Activated CD4-positive, CD25-positive, alpha-beta regulatory T cell treated with anti-CD3 and anti-CD28 coated beads, Interleukin-2, amount 50 U/mL, for 72 hours (primary cell): ENCODE measurements at places on chromosomes 6 and 20.

GRCh38 chr6:158024566-158025297 lies 43.1 kb downstream of the SYNJ2 start:
- no peak for DNase-seq

DNA sequence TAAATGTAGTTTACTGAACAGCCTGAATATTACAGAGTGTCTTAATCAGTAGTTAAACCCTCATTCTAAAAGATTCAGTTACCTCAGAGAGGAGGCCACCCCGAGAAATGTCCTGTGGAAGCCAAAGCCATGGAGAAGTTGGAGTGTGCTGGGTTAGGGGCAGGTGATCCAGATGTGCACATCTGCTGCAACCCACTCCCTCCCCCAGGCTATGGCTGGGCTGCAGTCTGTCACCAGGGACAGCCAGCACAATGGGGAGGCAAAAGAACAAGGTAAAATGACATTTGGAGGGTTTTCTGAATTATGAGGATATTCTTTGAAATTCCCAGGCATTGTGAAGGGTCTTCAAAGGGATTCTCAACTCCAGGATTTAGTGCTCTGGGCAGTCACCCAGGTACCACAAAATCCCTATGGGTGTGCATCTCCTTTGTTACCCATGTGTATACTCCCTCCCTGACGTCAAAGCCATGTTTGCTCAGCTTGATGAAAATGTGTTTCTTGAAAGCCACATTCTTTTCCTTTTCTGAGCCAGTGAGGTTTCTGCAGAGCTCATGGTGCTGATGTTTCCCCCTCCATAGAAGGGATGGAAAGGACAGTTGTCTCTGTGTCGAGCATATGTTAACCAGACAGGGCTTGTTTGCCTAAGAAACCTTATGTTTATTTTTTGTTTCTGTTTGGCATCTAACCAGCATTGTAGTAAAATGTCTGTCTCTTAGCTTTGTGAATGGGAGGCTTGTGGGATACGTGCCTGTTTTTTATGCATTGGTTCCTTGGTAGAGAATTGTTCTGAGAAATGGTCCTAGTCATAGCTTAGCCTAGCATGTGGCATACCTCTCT lies 212.3 kb upstream of the TBX18 start:
- no peak for DNase-seq

GRCh38 chr6:72746276-72746675 lies 124.4 kb downstream of the KCNQ5 start:
- DNase-seq, result no peak

- DNase-seq, result no peak
Measured at GRCh38 chr6:135014353-135014832, 40.2 kb downstream of the HBS1L start.

GRCh38 chr20:35504751-35505150 lies 24.7 kb downstream of the C20orf173 start:
- no peak for DNase-seq

GRCh38 chr20:8305449-8305978 lies 173.4 kb downstream of the PLCB1 start:
- DNase-seq, result peak; percentile 44

DNA sequence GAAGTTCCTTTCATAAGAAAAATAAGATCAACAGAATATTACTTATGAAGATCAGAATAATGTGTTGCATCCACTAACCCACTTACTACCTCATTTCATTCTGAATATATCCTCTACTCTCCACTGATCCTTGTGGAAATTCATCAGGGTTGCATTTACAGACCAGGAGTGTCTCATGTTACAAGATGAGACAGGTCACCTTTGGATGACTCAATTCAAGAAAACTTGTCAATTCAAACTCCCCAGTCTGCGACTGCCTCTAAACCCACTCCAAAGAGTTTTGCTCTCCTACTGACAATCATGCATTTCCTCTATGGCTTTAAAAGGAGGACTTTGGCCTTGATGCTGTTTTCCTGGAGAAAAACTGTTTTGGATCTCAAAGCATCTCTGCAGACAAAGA lies 68.4 kb downstream of the ID4 start:
- DNase-seq, result no peak

DNA sequence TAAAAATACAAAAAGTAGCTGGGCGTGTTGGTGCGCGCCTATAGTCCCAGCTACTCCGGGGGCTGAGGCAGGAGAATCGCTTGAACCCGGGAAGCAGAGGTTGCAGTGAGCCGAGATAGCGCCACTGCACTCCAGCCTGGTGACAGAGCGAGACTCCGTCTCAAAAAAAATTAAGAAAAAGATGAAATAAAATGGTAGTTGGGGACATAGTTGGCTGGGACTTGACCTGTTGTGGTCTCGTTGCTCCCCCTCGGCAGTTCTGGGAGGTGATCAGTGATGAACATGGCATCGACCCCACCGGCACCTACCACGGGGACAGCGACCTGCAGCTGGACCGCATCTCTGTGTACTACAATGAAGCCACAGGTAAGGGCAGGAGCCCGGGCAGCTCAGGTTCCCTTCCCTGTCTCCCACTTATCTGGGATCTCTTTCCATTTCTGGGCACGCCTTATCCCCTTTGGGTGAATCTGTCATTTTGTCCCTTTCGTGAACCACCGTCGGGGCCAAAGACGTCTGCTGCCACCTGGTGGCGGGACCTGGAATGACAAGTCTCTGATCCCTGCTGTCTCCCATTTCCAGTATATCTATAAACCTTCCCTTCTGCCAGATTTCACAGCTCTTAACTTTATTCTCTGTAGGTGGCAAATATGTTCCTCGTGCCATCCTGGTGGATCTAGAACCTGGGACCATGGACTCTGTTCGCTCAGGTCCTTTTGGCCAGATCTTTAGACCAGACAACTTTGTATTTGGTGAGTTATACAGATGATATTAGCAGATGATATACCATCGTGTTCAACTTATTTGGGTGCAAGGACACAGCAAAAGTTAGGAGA lies 2.3 kb downstream of the TUBB start:
- DNase-seq, result peak; percentile 89

DNA sequence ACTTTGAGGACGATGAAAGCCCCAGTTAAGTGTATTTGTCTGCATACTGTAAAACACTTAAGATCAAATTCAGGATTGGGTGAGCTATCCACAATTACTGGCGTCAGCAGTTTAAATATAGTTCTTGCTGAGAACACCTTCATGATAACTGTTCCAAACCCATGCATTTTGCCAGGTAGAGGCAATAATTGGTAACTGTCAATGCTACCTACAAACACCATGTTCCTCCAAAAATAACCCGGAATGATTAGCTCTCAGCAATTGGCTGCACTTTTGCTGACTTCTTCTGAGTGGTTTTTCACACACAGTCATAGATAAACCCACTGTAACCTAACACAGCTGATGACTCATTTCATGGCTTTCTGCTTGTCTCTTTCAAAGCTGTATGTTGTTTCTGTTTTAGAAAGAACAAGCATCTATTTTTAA lies 1358.6 kb upstream of the GJE1 start:
- no peak for DNase-seq

DNA sequence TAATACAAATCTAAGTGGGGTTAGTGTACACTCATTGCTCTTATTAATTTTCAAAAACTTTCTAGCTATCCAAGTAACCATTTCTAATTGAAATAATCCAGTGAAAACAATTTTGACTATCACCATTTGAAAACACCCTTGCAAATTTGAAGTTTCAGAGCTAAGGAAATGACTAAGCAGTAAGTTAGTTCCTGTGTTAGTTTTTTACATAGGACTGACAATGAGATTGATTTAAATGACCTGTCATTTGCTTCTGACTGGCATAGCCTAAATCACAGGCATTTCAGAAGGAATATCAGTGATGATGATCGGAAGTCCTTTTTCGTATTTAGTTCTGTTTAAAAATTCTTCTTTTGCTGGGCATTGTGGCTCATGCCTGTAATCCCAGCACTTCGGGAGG lies 27.0 kb downstream of the STK4 start:
- no peak for DNase-seq

DNA sequence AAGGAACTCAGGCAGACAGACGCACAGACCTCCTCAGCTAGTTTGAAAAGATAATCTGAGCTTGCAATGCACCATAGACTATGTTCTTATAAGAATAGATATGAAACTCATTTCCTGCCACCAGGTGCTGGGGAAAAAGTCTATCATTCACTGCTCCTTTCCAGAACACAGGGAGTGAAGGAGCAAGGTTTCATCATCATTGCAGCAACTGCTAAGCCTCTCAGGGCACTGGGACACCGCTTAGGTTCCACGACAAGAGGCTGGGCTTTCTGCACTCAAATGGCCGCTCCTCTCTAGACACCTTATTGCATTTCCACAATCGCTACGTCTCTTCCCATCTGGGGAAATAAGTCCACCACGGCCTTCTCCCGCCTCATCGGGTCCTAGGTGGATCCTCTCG lies 418.5 kb upstream of the JARID2 start:
- DNase-seq, result no peak

DNA sequence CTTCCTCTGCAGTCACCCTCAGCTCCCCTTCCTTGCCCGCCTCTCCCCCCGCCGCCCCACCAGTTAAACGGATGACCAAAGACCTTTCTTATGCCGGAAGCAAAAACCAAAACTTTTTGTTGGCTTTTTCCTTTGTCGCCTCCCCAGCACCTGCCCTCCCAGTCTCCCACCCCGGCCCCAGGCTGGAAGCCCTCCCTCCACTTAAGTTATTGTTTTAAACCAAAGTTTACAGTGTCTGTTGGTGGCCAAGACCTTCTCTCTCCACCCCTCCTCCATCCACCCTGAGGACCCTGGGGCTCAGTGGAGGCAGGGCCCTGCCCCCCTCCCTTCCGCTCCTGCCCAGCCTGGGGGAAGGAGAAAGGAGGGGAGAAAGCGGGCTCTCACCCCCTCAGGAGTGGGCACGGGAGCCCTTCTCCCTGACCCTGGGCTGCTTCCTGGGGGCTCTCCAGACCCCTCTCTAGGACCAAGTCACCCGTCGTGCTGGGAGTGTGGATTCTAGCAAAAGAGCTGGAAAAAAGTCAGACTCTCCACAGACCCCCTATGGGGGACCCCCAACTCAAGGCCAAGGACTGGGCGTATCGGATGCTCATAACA lies 38.3 kb upstream of the MDFI start:
- no peak for DNase-seq

DNA sequence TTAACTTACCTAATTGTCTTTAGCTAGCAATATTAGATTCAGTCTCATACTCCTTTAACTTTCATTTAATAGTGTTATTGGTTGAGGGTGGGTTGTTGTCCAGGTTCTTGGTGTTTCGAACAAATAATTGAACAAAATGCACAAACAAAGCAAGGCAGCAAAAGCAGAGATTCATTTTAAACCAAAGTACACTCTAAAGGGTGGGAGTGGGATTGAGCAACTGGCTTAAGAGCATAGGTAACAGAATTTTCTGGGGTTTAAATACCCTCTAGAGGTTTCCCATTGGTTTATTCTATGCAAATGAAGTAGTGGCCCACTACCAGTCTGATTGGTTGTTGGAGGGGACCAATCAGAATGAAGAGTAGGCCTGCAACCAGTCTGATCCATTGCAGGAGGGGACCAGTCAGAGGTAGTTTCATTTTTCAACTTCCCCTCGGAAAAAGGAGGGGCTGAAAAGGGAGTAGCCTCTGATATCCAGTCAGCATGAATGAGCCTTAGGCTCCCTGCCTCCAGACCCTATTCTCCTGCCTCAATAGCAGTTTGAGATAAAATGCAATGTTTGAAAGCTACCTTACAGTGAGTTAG lies 26.3 kb upstream of the RAB23 start:
- DNase-seq, result no peak

GRCh38 chr6:89979481-89980119 lies 85.3 kb downstream of the GJA10 start:
- no peak for DNase-seq

GRCh38 chr6:128282961-128283360 lies 237.4 kb downstream of the PTPRK start:
- no peak for DNase-seq

DNA sequence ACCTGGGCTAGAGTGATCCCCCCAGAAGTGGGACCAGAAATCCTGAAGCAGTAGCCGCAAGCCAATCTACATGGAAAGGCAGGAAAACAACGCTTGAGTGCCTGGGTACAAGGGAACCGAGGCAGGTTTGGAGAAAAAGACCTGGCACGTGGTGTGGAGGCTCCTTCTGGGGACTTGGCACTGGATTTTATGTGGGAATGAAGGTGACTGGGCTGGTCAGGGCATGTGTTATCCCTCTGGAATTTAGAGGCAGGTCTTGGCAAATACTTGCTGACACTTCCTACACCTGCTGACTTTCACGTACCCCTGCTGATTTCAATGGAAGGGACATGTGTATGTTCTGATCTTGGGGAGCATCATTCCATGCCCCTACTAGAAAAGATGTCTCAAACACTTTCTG lies 25.0 kb upstream of the FAM217A start:
- DNase-seq, result no peak

DNA sequence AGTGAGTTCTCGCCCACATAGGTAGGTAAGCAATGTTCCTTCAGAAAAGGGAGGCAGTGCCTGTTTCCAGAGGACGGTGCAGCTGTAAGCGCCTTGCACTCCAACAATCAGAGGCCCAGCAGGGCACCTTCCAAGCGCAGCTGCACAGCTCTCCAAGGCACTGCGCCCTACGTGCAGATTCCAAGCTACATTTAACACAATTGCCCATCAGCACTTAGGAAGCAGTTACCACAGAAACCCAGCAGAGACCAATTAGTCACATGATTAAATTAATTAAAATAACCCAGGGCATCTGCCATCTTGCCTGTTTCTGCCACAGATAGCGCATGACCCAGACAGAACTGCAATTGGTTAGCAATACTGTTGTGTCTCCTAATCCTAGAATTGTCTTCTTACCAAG lies 65.5 kb downstream of the SOBP start:
- no peak for DNase-seq

GRCh38 chr20:63846128-63846771 lies 15.0 kb upstream of the ABHD16B start:
- no peak for DNase-seq

- no peak for DNase-seq
Measured at GRCh38 chr6:74447013-74447412, 751.0 kb downstream of the CD109 start.

DNA sequence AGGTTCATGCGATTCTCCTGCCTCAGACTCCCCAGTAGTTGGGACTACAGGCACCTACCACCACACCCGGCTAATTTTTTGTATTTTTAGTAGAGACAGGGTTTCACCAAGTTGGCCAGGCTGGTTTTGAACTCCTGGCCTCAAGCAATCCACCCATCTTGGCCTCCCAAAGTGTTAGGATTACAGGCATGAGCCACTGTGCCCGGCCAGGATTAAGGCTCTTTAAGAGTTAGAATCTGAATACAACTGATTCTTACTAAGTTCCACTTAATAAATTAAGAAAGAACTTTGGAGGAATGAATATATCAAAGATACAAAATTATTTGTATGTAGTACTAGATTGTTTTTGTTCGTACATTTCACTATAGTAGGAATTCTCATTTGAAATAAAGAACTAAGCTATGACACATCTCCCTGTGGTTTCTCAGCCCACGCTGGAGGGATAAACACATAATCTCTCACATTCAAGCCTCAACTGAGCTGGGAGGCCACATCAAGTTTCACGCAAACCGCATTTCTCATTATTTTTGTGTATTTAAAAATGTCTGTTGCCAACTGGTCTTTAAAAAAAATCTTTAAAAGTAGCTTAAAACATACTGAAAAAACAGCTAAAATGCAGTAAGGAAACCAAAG lies 34.2 kb downstream of the DTNBP1 start:
- DNase-seq, result no peak

- DNase-seq, result no peak
Measured at GRCh38 chr6:33661106-33661838, 40.1 kb downstream of the ITPR3 start.
